ENCODE measurements at places on chromosomes 11 and 22.

GRCh38 chr11:110172468-110173065 lies 79.4 kb downstream of the ZC3H12C start:
- DNase-seq: no peak

DNA sequence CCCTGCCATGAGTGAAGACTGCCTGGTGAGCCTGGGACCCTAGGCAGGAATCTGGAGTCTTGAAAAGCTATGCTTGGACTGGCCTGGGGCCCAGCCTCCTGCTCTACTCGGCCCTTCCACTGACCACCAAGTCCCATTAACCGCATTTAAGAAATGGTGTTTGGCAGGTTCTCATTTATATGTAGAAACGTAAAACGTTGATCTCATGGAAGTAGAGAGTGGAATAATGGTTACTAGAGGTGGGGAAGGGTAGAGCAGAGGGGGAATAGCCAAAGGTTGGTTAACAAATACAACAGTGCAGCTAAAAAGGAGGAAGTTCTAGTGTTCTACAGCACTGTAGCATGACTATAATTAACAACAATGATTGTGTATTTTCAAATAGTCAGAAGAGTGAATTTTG lies 72.9 kb upstream of the EED start:
- no peak for DNase-seq

GRCh38 chr11:4665424-4665823 lies 21.6 kb downstream of the OR51E1 start:
- DNase-seq: no peak

GRCh38 chr11:76005756-76006155 lies 190.7 kb downstream of the UVRAG start:
- DNase-seq: no peak

- peak; percentile 72 for DNase-seq
These were observed at the start of gene PHLDA2 for GRCh38 chr11:2928605-2929530. TSS of gene PHLDA2 (minus strand) at chr11:2929420. CDS start at chr11:2929364, 56 bp downstream.

DNA sequence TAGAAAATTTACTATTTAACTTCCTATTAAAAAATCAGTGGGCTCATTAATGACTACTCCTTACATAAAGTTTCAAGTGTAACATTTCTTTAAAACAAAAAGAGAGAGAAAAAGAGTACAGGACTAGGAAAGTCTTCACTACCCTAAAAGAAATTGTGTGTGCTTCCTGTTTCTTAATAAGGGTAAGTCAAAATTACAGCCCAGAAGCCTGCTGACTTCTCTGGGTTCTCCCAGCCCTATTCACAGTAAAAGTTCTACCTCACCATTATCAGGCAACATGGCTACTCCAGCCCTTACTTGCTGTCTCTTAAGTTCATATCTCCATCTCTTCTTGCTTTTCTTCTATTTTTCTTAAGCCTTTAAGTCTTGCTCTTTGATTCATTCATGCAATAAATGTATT lies 20.3 kb upstream of the ZC3H12C start:
- no peak for DNase-seq
